ENCODE measurements at places on chromosomes 11 and 22. TPM values are rescaled to one million over a fixed set of nuclear protein-coding genes. Genes with fewer than 3 reads are reported as not detected.

Gene SMCO4
- total RNA-seq = 9.5 TPM

Gene SPON1
- total RNA-seq = 84.4 TPM

Gene ASCC2
- 31.8 TPM for total RNA-seq

Gene NXPE4
- total RNA-seq = not detected

GRCh38 chr11:62498031-62498430 lies 48.6 kb downstream of the AHNAK start:
- no peak for DNase-seq

- no peak for DNase-seq
These were observed 2.1 kb upstream of the ANAPC15 start for GRCh38 chr11:72114570-72114969.

GRCh38 chr22:25623310-25623734 lies 58.8 kb downstream of the GRK3 start:
- no peak for DNase-seq

DNA sequence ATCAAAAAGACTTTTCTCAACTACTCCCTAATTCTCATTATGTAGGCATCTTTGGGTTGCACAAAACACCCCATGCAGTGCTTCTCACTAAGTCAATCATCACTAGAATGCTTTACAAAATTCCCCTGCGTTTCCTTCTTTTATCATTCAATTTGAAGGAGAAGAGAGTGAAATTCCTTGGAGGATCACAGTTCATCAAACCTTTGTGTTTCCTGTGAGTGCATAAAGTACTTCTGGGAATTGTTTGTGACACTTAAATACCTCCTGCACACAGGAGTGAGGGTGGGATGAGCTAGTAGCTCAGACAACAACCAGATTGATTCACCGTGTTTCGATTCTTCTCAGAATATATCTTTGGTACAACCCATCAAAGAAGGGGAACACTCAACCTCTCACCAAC lies 3.7 kb upstream of the OR5AR1 start:
- no peak for DNase-seq

DNA sequence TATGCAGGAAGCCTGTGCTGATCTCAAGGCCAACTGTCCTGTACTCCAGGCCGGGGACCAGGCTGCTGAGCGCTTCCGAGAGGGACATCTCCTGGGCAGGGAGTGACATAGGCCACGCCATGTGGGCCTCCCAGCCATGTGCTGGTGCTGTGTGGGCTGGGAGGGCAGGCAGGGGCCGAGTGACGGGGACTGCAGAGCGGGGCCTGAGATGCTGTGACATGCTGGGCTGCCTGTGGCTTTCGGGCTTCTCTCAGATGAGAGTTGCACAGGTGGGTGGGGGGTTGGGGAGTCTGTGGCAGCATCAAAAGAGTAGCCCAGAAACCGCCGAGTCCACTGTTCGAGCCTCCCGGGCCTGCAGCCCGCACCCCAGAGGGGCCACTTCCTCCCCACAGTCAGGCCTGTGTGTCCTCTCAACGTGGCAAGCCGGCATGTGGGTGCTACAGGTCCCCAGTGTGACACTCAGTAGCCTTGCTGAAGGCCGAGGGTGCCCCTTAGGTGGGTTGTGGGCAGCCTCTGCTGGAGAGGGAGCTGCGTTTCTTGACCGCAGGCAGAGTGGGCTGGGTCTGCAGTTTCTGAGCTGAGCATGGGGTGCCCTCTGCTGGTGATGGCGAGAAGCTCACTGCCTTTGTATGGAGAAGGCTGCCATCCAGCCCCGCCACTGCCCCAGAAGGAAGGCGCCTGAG lies 101.2 kb downstream of the BCR start:
- no peak for DNase-seq

- no peak for DNase-seq
These were observed 75.7 kb downstream of the CCDC83 start for GRCh38 chr11:85930879-85931366.

DNA sequence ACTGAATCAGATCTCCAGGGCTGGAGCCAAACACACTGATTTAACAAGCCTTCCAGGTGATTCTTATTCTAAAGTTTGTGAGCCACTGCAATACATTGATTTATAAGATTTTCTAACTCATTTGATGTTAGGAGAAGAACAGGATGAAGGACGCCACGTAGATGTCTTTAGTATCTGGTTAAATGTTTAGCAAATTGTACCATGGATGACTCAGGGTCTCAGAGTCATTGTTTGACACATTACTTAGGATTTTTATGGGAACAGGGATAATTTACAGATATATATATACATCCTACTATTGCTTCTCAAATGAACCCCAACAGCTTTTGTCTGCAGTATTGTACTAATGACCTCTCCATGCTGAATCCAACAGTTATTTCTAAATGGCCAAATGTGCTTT lies 143.1 kb upstream of the DDI1 start:
- DNase-seq = no peak
